Prostate gland (tissue), 2 donors: ENCODE measurements at places on chromosomes 12 and 14.

DNA sequence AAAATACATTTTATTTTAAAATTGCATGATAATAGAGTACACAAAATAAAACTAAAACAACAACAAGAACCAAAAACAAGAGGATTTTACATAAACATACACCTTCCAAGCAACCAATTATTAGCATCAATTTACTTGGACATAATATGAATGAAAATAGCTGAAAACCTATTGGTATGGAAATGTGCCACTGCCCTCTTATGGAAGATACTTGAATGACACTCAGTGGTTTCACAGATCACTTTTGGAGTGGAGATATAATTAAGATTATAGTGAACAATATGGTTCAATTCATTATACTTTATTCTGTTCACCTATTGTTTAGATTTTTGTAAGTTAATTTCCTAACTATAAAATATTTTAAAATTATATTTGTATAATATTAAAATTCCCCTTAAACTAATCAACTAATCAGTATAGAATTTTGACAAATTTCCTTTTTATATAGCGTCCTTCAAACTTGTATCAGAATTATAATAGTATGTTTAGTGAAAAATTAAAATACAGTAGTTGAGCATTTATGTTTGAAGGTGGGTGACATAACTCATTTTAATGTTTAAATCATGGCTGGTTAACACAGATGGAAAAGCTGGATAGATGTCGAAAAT lies 70.1 kb downstream of the SLC6A15 start:
- no peak for DNase-seq

- no peak for DNase-seq
Measured at GRCh38 chr12:31234955-31235867, 90.7 kb downstream of the SINHCAF start.

DNA sequence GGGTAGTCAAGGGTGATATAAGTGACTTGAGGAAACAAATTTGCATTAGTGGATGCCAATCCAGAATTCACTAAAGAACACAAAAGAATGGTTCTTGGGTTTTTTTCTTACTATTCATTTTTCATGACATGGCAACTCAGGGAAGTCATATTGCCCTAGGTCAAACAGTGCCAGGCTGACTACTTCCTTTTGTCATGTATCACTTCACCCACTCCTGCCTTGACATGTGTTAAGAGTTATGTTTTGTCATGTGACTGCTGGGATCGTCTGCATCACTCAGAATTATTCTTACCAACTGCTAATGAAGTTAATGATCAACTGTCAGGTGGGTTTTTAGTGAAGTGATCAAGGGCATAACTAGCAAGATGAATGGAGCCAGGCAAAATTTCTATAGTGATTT lies 74.2 kb downstream of the PRORP start:
- DNase-seq, result no peak

DNA sequence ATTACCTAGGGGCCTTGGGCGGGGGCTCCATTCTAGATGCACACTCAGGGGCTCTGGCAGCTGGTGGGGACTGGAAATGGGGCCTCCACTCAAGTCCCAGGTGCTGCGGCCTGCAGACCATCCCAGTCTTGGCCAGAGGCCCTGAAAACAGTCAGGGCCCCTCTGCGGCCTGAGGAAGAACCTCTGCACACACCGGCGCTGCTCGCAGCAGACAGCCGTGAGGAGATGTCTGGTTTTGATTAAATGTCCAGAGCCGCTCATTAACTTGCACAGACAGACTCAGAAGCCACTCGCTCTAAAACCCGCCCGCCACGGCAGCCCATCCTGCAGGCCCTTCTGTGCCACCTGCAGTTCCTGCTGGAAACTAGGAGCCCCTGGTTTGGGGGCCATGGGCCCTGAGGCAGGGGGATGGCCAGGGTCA lies 36.4 kb upstream of the NCOR2 start:
- DNase-seq, result no peak

DNA sequence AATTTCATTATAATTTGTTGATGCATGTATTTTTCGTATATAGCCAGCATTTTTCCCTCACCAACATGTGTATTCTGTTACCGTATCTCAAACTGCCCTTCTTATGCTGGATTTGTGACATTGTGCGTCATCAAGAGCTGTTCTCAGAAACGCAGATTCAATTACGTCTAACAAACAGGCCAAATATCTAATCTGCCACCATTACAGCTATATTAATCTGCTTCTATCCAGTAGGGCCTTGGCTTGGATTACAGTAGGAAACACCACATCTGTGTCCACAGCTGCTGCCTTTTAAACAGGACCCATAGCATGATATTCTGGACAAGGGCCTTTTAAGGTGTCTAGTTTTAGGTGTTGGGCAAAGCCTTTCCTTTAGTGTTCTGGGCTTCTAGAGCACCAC lies 140.6 kb downstream of the PDE3A start:
- no peak for DNase-seq
